ENCODE measurements at places on chromosomes 5 and 9. TPM values are rescaled to one million over a fixed set of nuclear protein-coding genes. Genes with fewer than 3 reads are reported as not detected.

DNA sequence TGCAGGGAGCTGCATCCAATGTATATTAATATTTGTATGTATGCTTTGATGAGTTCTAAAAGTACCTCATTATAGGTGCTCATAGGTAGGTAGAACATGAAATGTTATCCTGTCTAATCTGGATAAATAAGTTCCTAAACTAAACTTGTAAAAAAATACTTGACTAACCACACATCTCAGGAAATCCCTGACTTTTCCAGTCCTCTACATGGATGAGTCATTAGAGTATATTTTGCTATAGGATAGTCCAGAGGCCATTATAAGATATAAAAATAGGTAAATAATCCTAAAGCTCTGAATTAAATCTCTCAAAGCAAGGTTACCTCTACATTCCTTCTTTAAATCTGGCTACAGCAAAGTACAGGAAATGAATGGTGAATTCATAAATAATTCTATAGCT, 404.3 kb downstream of the RAB3C start:
- no peak for DNase-seq

DNA sequence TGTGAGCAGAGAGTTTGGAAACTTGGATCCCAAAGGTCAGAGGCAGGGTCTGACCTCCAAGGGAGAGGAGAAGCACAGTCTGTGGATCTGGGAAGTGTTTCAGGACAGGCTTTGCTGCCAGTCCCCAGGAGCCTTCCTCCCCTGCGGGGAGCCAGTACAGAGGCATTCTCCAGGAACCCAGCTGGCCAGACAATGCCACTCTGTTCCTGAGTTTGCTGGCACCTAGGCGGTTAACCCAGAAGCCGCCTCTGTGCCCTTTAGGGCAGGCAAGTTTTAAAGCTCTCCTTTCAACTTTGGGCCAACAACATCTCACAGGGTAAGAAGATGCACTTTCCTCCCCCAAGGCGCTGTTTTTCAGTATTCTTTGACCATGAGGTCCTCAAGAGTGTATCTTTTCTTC, 37.0 kb upstream of the FGF1 start:
- DNase-seq = no peak

Gene FBN2
- total RNA-seq = 73.7 TPM

Gene DAB2IP
- total RNA-seq = 13.7 TPM

- DNase-seq = no peak
Observed at GRCh38 chr5:60338846-60339245, 361.1 kb downstream of the DEPDC1B start.

Gene WDR38
- total RNA-seq = 0.07 TPM

DNA sequence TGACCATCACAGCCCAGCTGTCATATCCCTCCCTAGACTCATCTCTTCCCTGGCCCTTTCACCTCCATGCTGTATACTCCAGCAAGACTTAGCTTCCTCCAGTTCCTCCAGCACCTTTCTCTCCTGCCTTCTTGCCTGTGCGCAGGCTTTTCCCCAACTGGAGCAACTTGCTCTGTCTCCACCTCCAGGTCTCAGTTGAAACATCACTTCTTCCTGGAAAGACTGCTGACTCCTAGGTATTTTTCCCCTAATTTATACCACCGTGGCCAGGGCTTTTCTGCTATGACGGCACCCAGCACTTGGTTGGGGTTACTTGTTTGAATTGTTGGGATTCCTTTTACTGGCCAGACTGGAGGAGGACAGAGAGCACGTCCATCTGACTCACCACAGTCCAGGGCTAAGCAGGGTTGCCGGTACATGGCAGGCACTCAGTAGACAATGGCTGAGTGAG, 67.5 kb downstream of the KCNIP1 start:
- no peak for DNase-seq

Gene NXNL2
- total RNA-seq = not detected

GRCh38 chr9:109085510-109085909, 34.2 kb downstream of the TMEM245 start:
- DNase-seq = no peak

GRCh38 chr5:169027501-169028061, 273.4 kb downstream of the SLIT3 start:
- no peak for DNase-seq
